ENCODE measurements at places on chromosomes 1 and 21.

- DNase-seq = no peak
Observed at GRCh38 chr1:246609632-246610031, 43.4 kb downstream of the CNST start.

- no peak for DNase-seq
Observed at GRCh38 chr1:65213271-65214023, 65.4 kb downstream of the AK4 start.

GRCh38 chr1:39787468-39787867, 1.2 kb downstream of the BMP8B start:
- no peak for DNase-seq

DNA sequence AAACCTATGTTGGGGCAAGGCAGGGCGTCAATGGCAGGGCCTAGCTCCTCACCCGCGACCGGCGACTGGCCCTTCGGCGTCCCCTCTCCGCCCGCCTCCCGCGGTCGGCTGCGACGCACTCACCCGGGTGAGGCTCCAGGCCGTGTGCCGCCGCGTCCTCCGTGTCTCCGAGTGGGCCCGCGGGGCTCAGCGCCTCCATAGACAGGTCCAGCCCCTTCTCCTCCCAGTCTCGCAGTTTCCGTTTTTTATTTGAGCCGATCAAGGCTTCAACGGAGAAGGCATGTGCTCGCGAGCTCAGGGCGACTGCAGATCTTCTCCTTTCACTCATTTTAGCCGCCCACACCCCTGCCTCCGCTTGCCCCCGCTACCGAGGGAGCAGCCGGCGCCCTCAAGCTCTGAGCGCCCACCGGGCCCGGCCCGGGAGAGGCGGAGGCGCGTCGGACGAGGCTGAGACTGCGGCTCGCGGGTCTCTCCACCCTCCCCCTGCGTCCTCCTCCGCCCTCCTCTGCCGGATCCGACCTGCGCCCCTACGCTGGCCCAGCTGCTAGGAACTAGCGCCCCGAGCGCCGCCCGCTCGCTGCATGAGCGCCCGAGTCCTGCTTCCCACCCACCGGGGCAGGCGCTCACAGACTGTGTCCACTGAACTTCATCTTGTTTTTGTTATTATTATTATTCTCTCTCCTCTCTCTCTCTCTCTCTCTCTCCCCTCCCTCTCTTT, 516 bp downstream of the TBX15 start:
- no peak for DNase-seq

DNA sequence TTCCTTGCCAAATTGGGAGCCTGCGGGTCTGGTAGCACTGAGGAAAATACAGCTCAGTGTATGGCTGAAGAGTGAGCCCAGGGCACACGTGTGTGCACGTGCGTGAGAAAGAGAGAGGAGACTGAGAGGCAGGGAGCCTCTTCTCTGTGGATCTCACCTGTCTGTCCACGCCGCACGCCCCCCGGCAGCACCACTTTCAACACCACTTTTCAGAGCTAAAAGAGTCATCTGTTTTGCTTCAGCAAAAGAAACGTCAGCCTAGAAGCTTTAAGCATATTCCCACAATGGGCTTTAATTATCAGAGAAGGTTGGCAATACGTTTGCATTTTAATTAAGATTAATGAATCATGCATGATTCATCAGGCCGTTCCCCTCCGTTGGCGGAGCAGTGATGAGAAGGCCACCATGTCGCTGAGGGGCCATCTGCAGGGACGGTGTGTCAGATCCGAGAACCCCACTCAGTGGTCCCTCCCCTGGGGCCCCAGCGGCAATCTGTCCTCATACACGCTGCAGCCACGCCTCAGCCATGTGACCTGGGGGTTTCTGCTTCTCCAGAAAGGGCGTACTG, 56.8 kb downstream of the SIK1 start:
- DNase-seq = no peak

GRCh38 chr1:54559111-54559548, 11.1 kb downstream of the ACOT11 start:
- no peak for DNase-seq

GRCh38 chr1:44267438-44267837, 54.2 kb downstream of the DMAP1 start:
- DNase-seq = no peak

- DNase-seq = no peak
Observed at GRCh38 chr1:176989023-176989422, 175.5 kb downstream of the ASTN1 start.

GRCh38 chr1:247529771-247530355, 6.4 kb downstream of the OR2C3 start:
- no peak for DNase-seq

GRCh38 chr1:224205438-224205840, 22.4 kb downstream of the DEGS1 start:
- no peak for DNase-seq

GRCh38 chr1:166884971-166885370, 8.9 kb upstream of the TADA1 start:
- DNase-seq = no peak

DNA sequence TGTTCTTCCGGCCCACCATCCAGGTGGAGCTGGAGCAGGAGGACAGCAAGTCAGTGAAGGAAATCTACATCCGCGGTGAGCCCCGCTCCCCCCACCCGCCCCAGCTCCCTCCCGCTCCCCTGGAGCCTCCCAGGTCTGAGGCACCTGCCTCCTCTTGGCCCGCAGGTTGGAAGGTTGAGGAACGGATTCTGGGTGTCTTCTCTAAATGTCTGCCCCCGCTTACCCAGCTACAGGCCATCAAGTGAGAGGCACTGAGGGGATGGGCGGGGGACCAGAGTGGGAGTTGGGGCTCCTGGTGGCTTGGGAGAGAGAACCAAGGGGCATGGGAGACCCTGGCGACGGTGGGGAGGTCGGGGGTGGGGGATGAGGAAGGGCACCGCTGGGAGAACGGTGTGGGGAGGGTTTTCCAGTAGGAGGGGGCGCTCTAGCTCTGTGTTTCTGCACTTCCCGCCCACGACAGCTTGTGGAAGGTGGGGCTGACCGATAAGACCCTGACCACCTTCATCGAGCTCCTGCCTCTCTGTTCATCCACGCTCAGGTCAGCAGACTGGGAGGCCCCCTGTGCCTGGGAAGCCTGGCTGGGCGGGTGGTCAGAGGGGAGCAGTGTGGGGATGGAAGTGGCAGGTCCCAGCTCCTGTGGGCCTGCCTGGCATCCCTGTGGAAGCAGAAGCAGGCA, 4.2 kb downstream of the LRRC71 start:
- DNase-seq = no peak

DNA sequence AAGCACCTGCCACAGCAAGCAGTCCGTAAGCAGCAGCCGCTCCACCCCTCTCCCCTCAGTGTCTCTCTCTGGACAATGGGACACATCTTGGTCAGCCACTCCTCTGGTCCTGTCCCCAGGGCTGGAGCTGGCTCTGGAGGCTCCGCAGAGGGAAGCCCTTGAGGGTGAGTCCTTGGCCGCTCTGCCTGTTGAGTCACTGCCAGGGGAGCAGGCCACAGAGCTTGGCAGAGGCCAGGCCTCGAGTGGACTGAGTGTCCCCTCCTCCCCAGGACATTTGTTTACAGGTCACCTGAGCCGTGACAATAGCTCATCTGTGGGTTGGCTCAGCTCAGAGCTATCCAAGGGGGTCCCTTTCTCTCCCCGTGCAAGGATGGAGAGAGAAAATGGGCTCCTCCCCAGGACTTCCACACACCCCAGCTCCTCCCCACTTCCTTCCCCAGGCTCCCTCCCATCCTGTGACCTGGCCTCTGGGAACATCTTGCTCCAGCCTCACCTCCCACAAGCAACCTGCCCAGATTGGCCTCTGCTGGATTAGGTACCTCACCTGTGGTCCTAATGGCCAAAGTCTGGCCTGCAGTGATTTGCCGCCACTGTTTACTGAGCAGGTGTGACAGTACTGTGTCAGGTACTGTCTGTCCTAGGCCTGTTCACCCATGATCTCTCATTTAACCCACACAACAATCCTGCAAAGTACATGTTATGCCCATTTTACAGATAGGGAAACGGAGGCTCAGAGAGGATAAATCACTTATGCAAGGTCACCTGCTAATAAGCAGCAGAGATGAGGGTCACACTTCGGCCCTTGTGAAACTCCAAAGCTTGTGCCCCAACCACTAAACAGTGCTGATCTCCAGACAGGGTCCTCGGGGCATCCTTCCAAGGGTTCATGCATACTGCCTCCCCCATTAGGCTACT, 4.8 kb downstream of the FAM131C start:
- DNase-seq = no peak

- no peak for DNase-seq
Observed at GRCh38 chr1:76759171-76759860, 108.0 kb upstream of the ST6GALNAC5 start.

- DNase-seq = no peak
Observed at GRCh38 chr1:185645162-185645640, 89.0 kb upstream of the HMCN1 start.

DNA sequence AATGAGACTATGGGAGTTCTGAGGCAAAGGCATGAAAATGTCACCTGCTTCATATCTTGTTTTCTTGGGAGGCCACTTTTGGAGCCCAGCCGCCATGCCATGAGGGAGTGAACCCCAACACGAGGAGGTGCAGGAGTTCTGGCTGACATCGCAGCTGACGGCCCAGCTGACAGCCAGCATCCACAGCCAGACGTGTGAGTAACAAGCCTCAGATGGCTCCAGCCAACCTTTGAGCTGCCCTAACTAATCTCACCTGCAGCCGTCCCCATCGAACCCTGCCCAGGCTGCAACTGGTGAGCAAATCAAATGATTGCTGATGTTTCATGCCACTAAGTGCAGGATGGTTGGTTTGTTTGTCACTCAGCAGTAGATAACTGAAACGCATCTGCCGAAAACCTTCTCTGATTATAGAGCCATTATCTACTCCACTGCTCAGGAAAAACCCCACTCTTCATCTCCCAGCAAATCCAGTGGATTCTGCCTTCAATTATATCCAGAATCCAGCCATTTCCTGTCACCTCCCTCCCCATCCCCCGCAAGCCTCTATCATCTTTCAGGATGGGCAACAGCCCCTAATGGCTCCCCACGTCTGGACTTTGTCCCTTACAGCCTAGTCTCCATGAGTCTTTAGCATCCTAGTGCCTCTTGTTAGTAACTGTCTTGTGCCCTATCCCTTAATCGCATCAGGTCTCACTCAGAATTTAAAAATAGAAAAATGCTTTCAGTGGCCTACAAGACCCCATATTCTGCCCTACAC, 18.5 kb upstream of the RAB4A start:
- no peak for DNase-seq

DNA sequence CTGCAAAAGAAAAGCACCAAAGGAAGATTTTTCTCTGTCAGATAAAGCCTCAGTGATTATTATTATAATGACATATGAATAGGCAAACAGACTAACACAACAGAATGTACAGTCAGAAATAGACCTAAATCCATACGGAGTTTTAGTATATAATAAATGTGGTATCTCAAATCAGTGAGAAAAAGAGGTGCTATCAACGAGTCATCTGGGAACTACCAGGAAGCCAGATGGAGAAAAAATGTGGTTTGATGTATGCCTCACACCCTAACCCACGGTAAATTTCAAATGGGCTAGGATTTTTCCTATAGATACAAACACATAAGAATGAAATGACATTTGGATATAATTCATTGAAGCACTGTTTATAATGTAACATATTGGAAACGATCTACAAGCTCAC, 110.3 kb downstream of the ODF2L start:
- DNase-seq = no peak

DNA sequence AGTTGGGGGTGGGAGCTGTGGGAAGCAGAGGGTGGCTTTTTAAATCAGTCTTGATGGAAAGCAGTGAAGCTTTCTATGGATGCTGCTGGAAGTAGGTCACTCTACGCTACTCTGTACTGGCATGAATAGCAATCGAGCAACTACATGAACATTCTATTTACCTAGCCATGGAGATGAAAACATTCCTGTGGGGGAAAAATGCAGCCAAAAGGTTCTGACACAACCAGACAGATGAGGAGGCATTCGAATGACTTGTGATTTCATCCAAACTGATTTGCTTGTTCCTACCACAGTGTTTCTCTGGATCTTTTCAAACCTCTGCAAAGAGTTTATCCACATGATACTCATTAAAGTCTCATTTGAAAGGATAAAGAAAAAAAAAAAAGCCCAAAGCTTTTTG, 95.0 kb downstream of the ASTN1 start:
- no peak for DNase-seq

- DNase-seq = no peak
Observed at GRCh38 chr1:7932524-7933138, 8.0 kb downstream of the TNFRSF9 start.

GRCh38 chr1:166974647-166975345, 544 bp downstream of the ILDR2 start:
- no peak for DNase-seq

DNA sequence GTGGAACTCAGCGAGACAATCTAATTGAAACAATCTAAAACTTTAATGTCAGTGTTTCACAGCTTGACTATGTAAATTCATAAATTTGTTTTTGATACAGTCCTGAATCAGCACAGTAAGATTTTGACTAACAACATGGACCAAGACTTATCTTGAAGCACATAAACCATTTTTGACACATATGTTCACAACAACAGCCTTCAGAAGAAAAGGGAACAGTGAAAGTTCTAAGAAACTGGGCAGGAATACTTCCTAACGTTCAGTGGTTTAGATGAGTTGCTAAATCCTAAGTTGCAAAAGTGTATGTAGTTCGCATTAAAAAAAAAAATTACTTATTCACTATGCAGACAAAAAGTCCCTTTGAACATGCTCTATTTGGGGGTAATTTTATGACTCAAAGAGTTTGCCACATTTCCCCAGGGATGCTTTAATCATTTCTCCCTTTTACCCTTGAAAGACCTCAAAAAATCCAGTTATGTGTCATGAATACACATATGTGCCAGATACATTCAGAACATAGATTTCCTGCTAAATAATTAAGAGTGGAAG, 120.2 kb downstream of the MRPL39 start:
- no peak for DNase-seq

DNA sequence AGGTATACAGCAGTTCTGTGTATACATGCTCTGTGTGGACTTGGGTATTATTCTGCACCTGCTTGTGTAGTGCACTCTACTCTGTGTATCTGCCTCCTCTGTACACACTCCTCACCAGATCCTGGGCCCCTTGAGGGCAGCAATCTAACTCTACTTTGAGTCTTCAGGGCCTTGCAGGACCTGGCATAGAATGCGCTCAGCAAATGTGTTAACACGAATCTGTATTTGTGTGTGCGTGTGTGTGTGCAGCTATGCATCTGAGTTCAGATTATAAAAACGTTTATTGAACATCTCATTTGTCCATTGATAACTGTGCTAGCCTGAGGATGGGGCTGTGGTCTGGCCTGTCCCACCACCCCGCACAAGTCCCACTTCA, 3.9 kb upstream of the MEF2D start:
- no peak for DNase-seq

DNA sequence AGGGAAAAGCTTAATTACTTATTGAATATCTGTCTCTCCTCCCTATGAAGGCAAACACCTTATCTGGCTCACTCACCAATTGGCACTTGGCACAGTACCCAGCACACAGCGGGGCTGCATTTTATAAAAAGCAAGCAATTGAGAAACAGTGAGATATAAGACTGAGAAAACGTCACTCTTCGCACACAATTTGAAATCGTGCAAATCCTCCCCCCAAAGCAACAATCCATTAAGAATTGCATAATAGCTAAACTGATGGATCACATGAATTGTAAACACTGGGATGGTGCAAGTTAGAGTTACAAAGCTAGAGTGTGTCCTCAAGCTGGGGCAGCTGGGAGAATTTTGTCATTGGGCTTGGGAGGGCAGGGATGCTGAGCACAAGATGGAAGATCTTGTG, 27.1 kb downstream of the PRDX6 start:
- no peak for DNase-seq

- no peak for DNase-seq
Observed at GRCh38 chr1:48196237-48196636, 26.3 kb upstream of the SLC5A9 start.
